ENCODE measurements at places on chromosomes 2 and 18. TPM values are rescaled to one million over a fixed set of nuclear protein-coding genes. Genes with fewer than 3 reads are reported as not detected.

DNA sequence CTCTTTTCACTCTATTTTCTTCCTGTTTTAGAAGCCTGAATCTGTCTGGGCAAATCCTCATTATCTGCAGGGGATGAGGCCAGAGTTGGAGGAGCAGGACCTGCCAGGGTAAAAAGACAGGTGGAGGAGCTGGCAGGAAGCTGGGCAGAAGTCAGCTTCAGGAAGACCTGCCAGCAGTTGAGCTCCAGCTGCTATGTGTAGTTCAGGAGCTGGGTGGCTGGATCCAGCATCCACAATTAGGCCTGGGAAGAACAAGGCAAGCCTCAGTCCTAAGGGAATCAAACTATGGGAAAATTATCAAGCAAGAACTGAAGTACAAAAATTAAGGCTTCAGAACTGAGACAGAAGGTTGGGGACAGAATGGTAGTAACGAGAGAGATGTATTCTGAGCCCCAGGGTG lies 174.0 kb downstream of the MREG start:
- no peak for DNase-seq

DNA sequence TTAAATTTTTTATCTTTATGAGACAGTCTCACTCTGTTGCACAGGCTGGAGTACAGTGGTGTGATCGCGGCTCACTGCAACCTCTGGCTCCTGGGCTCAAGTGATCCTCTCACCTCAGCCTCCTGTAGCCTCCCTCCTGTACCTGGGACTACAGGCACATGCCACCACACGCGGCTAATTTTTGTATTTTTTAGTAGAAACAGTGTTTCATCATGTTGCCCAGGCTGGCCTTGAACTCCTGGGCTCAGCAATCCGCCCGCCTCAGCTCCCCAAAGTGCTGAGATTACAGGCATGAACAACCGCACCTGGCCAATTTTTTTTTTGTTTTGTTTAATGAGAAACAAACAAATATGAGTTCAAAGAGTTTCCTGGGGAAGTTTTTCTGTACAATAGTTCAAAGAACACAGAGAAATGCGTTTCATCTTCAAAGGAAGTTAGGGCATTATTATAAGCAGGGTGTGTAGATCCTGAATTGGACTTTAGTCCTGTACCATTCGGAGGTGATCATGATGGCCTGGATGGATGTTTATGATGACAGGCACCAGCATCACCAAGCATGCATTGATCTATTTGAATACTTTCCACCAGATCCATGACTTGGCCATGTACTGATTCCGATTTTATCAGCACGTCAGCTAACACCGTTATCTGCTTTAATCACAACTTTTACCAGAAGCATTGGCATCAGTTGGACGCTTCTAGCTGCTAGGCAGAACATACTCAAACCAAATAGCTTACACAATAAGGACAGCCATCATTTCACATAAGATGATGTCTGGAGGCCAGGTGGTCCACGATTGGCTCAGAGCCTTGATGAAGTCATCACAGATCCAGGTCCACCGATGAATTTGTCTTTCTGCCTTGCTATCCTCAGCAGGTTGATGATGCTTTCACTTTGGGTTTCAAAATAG lies 28.9 kb downstream of the TCF23 start:
- DNase-seq = no peak

GRCh38 chr2:236639461-236640235 lies 70.0 kb downstream of the ACKR3 start:
- DNase-seq = no peak

VWC2L gene
- total RNA-seq = 3.0 TPM

DIPK1C gene
- 19.0 TPM for total RNA-seq
